ENCODE measurements at places on chromosomes 3 and 15.

- no peak for DNase-seq
Measured at GRCh38 chr3:169179321-169179720, 484.2 kb downstream of the MECOM start.

DNA sequence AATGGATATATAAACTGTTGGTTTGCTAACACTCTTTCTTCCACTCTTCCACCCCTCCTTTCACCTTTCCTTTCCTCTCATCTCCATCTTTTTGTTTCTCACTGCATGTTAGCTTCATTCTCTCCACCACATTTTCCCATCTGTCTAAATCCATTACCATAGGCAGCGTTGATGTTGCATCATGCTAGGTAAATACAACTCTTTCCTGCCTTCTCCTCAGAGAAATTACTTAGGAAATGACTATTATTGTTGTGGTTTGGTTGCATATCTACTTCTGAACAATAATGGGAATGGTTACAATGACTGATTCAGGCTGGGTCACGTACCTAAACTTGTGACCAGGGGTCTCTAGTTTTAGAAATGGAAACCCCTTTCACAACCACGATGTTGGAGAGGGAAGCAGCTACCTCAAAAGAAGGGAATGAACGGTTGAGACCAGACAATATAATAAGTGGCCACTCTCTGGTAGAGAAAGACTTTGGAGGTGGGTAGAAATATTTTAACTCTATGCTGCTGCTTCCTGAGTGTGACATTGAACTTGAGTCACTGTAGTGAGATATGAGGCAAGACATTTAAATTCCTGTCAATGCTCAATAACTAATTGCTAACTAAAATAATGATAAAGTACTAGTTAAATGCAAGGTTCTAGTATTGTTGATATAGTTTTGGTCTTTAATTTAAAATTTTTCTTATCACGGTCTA lies 314.1 kb upstream of the TGFBR2 start:
- no peak for DNase-seq

DNA sequence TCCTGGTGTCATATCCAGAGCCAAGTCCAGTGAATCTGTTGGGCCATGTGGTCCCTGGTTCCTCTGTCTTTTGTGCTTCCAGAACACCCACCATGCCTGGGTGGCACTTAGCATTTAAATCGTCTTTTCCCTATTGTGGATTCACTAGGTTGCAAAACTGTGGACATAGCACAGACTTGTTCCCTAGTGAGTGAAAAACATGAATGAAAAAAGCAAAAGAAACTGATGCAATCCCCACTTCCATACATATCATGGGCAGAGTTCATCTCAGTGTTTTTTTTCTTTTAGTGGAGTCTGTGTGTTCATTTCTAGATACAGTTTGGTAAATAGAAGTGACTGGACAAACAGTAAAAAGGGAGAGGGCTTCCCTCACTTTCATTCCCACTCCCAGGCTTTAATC lies 170.5 kb downstream of the SLCO3A1 start:
- DNase-seq = no peak

- DNase-seq = no peak
Measured at GRCh38 chr3:168156479-168156878, 60.8 kb upstream of the GOLIM4 start.

- DNase-seq = no peak
Measured at GRCh38 chr3:189458528-189458927, 172.7 kb upstream of the TP63 start.

DNA sequence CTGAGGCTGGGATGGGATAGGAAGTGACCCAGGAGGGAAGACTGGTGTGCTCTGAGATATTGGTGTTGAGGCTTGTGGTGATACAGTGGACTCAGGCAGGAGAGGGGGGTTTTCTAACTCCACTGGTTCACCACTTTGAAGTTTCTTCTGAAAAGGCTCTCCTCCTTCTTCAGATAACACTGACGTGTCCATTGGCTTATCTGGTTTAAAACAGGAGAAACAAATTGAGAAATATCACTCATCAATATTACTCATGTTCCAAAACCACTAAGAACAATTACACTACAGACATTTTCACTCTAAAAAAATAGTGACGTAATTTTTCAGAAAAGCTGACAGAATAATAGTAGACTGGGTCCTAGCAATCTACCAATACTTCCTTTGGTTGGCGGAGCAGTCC lies 23.1 kb downstream of the TP53BP1 start:
- no peak for DNase-seq
